ENCODE measurements at places on chromosomes 2 and 18.

DNA sequence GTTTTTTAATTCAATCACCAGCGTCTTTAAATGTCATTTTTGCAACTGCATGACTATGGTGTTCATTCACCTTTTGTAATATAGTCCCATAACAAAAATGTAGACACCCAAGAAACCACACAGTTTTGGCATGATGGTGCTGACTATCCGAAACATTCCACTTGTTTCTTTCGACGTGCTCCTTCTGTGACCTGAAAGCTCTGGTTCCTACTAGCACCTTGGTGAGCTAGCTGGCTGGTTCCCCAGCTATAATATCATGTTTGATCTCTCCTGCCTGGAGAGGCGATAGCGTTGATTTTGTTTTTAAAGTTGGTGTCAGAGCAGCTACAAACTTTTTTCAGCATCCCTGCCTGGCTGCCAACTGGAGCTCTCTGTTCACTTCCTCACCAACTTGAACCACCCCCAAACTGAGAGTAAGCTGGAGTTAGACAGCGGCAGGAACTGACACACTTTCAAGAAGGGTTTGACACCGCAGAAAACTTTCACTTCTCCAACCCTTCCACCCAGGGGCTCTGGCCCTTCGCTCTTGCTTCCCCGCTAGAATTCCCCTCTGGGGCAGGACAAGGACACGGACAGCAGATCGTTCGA lies 1.1 kb downstream of the ATAD2B start:
- peak; percentile 52 for DNase-seq

- DNase-seq, result no peak
These were observed 36.2 kb downstream of the ADNP2 start for GRCh38 chr18:80145196-80145804.

DNA sequence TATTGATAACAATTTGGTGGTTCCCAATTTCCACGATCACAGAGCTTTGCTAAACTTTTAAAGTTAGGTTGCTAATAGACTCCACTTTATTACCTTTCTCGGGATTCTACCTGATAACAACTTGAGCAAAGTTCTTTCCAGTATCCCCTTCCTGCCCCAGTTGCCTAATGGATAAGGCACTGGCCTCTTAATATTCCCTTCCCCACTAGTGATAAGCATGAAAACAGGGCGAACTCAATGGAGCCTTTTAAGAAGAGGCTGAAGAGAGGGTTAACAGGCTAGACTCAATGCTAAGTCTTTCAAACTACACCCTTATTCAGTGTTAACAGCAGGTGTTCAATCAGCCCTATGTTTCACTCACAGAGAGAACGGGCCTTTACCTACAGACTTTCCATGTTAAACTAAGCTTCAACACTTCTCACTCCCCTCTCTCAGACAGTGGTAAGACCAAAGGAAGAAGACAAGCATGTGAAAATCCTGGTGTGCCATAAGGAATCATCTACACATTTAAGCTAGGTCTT lies 75.8 kb downstream of the ANKRD44 start:
- no peak for DNase-seq

DNA sequence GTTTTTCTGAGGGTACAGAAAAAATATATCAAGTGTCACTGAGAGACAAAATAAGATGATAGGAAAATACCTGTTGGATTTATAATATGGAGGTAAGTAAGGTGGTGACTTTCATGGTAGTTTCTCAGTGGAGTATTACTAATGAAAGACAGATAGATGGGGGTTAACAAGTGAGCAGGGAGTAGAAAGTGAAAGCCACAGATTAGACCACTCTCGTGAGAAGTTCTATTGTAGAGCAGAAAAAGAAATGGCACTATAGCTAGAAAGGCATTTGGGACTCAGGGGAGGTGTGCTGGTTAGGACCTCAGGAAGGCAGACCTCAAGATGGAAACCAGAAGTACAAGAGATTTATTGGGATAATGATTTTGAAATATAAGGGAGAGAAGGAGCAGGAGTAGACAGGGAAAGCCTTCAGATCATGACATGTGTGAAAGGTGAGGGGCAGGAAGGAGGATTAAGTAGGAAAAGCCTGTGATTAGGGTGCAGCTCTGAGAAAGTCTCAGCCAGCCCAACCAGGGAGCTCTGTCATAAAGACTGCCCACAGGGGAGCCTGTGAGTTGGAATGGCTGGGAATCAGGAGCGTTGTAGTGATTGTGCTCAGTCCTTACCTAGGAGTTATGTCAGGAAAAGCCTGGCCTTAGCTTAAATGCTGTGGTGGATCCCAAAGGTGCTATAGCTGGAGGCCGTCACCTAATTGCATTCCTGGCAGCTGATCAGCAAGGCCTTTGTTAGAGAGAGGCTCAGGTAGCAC lies 198.1 kb downstream of the IKZF2 start:
- no peak for DNase-seq

DNA sequence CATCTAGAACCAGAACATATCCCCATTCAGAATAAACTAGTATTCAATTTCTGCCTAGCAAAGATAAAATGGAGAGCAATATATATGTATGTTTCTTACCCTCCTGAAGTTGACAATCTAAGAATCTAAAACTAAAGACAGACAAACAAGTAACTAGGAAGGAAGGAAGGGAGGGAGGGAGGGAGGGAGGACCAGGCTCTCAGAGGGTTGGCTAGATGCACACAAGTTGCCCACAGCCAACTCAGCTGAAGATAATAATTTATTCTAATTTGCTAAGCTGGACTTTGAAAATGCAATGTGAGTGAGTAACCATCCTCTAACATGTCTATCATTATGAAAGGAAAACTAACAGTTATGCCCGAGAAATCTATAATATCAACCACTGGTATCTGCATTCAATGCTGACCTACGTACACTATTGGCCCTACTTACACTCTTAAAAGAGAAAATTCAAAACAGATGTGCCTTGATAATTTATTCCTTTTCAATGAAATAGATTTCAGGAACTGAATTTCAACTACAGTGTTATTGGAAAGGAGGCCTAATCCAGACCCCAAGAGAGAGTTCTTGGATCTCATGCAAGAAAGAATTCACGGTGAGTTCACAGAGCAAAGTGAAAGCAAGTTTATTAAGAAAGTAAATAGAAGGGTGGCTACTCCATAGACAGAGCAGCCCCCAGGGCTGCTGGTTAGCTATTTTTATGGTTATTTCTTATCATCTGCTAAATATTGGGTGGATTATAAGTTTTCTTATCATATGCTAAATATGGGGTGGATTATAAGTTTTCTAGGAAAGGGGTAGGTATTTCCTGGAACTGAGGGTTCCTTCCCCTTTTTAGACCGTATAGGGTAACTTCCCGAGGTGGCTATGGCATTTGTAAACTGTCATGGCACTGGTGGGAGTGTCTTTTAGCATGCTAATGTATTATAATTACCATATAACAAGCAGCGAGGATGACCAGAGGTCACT lies 288.5 kb upstream of the SLC39A10 start:
- DNase-seq, result no peak

- DNase-seq, result no peak
These were observed 1.4 kb downstream of the AKAIN1 start for GRCh38 chr18:5195656-5196055.

DNA sequence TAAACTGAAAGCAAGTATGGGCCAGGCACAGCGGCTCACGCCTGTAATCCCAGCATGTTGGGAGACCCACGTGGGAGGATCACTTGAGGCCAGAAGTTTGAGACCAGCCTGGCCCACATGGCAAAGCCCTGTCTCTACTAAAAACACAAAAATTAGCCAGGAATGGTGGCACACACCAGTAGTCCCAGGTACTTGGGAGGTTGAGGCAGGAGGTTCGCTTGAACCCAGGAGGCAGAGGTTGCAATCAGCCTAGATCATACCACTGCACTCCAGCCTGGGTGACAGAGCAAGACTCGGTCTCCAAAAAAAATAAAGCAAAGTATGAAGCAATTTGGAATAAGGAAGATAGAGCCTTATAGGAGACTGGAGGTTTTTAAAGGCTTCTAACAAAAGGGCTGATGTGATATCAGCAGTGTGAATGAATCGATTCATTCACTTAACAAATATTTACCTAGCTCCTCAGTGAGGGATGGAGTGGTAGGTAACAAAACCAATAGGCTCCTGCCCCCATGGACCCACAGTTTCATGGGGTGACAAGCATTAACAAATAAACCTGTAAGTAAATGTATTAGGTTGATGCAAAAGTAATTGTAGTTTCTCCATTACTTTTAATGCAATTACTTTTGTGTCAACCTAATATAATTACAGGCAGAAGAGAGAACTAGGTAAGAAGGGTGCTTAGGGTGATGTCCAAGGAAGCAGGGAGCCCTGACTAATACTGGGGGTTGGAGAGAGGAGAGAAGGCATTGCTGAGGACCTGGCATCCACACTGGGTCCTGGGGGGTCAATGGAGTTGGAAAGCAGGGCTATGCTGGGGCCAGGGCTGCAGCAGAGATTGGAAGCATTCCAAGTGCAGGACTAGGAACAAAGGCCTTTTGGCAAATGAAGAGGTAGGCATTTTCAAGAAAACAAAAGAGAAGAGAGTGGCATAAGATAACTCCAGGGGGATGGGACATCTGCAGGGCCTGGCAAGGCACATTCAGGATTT lies 195.4 kb upstream of the ARL4C start:
- DNase-seq, result no peak

- DNase-seq, result no peak
These were observed 32.8 kb downstream of the SRBD1 start for GRCh38 chr2:45578056-45578843.

All from RCC 7860 (cell line).